ENCODE measurements at places on chromosomes 7 and 10. TPM values are rescaled to one million over a fixed set of nuclear protein-coding genes. Genes with fewer than 3 reads are reported as not detected.

MNX1 gene
- total RNA-seq: 0.59 TPM

DNA sequence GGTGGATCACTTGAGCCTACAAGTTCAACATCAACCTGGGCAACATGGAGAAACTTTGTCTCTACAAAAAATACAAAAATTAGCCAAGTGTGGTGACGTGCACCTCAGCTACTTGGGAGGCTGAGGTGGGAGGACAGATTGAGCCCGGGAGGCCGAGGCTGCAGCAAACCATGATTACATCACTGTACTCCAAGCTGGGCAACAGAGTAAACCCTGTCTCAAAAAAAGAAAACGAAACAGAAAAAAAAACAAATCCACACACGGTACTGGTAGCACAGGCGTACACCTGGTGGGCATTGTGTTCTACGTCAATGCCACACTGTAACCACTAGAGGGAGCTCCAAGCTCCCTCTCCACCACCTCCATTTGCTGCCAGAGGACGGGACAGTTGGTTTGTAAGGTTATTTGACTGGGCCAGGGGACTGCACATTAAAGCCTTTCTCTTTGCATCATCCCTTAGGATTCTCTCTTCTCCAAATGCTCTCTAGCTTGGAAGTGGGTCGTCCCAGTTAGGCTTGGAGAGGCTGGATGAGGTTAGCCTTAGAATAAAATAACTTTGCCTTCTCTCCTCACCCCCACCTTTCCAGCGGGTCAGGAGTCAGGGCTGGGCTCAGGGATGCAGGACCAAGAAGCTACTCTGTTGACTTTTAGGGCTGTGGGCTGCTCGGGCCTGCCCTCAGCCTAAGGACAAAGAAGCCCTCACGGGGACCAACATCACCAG, 130.8 kb downstream of the SORBS1 start:
- DNase-seq: peak; percentile 56

AGR2 gene
- total RNA-seq: not detected

NANOS1 gene
- 34.0 TPM for total RNA-seq

All from glutamatergic neuron (in vitro differentiated cells).